ENCODE measurements at places on chromosomes 2 and 18.

DNA sequence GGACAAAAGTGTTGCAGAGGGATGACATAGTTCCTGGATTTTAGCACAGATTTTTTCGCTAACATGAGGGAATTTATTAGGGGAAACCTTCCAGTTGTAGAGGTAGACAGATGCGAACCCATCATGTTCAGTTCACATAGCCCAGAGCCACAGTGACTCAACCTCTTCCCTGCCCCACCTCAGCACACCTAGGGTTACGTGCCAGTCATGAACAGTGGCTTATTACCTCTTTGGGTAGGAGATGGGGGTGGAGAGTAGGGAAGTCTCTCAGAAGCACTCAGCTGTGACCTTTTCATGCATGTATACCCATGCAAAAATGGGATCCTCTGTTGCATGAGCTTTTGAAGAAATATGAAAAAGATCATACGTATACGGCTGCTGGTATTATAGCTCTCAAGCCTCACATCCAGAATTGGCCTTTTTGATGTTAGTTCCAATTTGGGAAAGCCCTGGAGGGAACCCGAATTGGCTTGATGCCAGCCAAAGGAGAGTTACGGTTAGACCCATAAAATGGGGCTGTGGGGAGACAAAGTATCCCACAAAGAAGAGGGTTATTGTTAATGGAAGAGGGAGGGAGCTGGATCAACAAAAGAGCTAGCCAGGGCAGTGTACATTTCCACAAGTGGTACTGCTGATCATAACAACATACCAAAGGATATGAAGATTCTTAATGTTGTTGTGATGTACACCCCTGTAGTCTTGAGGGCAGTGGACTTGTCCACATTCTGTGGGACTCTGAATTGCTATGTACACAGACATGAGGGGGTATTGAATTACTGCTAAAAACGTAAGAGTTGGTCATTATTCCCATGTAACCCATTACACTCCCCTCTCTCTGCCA, 4.9 kb downstream of the TANC1 start:
- no peak for DNase-seq

DNA sequence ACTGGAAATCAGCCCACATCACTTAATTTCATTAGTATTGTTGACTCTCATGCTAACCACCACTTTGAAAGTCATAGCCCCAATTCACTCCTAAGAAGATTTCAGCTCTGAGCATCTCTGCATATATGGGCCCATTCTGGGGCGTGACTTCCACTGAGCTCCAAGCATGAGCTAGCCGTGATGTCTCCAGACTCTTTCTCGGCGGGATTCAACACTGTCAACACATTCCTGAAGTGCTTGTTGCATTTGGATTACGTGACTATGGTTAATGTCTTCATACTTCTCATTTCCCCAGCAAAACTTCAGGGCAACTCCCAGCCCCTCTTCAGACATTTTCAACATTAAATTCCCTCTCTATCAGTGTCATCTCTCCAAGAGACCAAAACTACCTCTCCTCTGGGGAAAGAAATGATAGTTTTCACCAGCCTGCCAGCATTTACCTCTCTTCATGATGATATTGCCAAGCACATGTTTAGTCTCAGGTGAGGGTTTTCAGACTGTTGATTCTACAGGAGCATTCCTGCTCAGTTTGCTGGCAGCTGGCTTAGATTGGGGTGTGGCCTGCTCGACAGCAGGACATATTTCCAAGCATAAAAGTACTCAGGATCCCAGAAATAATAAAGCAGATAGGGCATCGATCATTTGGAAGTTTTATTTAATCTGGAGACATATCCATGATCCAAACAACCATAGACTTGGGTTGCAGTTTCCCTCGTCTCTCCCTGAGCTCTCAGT, 81.7 kb downstream of the FEZ2 start:
- no peak for DNase-seq

DNA sequence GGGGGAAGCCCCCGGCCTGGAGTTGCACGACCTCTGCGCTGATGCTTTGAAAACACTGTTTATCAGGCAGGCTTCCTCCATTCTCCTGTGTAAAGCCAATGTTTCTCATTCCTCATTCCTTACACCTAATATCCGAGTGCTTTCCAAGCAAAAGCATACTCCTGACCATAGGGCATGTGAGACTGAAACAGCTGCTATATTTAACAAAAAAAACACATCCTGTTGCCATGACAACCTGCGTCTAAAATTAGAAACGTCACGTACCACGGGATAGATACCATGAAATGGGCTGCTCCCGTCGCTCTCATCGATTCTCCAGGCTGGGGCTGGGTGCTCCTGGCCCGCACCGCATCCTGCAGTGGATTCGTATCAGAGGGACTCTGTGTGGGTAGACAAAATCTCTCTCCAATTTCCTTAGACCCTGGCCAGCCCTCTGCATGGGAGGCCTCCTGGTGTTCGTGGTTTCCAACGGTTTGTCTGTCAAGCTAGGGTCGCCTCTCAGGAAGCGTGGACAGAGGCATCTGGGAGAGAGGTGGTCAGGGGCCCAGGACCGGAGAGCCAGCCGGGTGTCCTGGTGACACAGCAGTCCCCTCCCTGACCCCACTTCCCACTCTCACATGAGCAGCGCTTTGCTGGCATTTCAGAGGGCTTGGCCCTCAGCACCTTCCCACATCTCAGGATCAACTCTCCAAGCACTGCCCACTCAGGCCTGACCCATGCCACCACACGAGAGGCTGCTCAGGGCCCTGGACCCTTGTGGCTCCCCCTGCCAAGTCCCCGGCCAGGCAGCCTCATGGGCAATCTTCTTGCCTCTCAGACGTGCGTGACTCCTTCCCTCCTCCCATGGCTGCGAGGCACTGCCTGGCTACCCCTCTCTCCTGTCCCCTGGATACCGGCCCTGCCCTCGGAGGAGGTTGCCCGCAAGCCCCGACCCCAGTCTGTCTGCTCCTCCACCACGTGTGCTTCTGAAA, 268.1 kb downstream of the NDUFA10 start:
- no peak for DNase-seq

- no peak for DNase-seq
Observed at GRCh38 chr2:106038601-106039375, 155.3 kb downstream of the UXS1 start.

DNA sequence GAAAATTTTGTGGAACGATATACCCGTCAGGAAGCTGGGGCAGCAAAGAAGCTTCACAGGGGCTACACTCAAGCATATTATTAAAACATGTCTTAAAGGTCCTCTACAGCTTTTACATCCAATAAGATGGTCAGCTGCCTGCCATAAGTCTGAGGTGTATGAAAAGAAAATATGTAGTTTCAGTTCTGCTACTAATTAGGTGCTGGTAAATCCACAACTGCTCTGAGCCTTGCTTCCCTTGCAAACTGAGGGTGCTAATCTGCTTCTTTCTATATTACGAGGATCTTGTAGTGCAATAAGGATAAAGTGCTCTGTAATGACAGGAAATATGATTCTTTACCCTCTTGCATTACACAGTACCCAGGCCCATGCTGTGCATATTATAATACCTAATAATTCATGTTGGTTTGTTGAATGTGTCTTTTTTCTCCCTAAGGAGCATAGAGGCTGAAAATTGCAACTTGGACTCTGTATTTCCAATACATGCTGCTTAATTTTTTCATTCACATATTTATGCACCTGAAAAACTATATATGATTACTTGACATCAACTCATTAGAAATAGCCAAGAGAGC, 14.5 kb upstream of the SLC8A1 start:
- no peak for DNase-seq

DNA sequence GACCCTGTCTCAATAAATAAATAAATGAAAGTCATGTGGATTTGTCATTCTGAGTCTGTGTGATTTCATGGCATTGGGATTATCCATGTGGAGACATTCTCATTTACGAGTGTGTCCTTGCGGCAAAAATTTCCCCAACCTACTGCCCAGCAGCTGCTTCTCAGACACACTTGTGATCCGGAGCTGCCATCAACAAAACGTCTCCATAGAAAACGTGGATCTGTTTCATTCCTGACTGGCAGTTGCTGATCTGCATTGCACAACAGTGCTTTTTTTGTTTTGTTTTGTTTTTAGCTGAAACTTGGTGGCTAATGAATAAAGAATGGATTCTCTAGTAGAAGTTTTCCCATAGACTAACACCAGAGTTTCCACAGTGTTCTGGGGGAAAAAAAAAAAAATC, 74.7 kb downstream of the TGIF1 start:
- DNase-seq, result no peak

- DNase-seq, result no peak
Observed at GRCh38 chr2:101718479-101718878, 21.0 kb downstream of the MAP4K4 start.

DNA sequence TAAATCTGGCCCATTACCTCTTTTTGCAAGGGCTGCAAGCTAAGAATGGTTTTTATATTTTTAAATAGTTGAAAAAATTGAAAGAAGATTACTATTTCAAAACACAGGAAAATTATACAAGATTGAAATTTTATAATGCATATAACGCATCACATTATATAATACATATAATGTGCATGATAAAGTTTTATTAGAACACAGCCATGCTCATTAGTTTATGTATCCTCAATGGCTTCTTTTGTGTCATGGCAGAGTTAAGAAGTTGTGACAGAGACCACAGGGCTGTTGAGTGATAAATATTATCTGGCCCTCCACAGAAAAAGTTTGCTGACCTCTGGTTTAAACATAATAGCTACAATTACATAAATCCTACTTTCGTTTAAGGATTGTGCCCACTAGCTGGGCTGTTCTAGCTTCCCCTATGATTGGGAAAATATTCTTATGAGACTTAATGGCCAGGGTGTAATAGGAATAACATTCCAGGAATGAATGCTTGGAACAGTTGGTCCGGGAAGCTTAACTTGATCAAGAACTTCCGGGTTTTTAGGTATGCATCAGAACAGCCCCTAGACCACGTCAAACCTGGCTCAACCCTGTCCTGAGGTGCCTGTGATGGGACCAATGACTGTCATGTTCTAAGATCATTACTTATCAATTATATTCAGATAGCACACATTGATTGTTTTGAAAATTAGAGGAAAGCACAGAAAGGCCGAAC, 98.7 kb upstream of the LPIN2 start:
- DNase-seq, result no peak

All from CD4-positive, alpha-beta T cell treated with Interleukin-2 at 100 ng/mL for 4 hours (primary cell).